ENCODE measurements at places on chromosomes 2 and 18.

DNA sequence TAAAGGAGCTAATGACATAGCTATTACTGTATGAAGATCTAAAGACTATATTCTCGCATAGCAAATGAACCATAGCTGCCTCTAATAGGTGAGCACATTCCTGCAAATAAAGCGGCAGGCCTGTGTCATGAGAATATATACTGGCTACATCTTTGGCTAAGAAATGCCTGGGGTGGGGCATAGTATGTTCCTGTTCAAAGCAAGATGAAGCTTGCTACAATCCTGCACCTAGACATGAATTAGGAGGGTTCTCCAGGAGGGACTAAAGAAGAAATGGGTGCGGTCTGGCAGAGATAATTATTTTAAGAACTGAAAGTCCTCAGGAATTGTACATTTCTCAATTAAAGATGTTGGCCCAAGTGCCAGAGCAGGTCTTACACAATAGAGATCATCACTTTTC lies 46.8 kb upstream of the PLA2R1 start:
- DNase-seq: no peak

- DNase-seq: no peak
Measured at GRCh38 chr2:162072976-162073887, 783 bp downstream of the DPP4 start.

- no peak for DNase-seq
Measured at GRCh38 chr2:7795778-7796563, 878.8 kb downstream of the RNF144A start.

DNA sequence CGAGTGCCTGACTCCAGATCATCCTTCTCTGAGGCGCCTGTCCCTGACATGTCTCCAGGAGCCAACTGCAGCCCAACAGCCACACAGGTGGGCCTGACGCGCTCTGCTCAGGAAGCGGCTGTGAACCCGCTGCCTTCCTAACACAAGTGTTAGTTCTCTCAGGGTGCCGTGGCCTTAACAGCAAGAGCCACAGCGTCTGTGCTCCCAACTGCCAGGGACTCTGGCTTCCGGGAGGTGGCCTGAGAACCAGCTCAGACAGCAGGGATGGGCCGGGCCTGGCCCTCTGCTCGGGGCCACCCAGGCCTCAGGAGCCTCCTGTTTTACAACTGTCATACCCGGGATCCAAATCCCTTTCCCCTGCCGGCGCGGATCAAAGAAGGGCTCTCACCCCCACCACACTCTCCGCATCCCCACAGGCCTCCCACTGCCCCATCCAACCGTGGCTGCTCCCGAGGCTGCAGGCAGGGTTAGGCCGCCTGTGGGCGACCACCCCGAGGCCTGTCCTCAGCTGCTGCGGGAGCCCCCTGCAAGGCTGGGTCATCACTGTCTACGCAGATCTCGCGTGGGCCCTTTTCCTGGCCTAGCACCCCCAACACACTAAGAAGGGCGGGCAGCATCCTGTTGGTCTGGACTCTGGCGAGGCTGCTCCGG lies 114.2 kb upstream of the ZNF236 start:
- no peak for DNase-seq

DNA sequence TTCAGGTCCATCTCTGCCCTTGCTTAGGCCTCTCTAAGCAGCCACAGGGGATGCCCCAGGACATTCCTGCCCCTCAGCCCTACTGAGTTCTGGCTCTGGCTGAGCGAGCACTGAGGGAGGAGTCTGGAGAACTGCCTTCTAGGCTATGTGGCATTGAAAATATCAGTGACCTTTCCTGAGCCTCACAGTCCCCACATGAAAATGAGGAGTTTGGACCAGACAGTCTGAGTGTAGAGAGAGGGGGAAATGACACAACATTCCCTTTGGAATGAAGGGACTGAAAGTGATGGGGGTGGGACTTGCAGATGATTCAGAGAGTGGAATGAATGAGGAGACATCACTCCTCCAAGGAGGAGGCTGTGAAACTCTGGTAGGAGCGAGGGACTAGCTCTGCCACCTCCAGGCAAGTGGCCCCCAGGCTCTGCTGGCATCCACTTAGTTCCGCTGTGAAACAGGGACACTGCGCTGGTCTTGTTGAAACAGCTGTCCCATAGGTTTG lies 8.0 kb downstream of the TNS1 start:
- DNase-seq: peak; percentile 55

DNA sequence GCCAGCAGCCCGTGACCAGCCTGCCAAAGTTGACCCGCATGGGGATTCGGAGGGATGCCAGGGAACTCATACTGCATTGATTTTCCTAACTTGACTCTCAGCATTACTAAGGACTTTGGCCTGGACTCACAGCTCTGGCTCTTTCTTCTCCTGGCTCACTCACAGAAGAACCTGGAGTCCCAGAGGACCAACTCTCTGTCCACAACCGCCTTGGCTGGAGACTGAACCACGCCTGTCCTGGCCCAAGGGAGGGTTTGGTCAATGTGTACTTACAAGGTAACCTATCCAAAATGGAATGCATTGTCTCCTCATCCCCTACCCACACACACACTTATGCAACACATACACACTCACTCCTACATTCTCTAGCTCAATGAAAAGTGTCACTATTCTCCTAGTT lies 135.6 kb upstream of the KLHL29 start:
- DNase-seq: no peak

DNA sequence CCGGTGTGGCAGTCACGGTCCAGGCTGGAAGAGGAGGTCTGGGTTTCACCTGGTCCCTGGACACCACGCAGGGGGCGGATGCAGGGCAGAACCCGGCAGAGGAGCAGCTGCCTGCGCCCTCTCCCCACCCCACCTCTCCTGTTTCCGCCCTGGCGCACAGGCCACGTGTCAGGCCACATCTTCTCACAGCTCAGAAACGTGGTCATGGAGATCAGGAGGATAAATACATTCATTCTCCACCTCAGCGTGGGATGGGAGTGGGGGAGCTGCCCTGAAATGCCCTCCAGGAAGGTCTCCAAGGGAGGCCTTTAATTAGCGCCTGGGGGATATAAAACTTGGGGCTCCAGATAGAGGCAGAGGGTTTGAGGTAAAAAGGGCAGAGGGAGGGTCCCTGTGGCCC lies 142.0 kb downstream of the KCTD1 start:
- no peak for DNase-seq

DNA sequence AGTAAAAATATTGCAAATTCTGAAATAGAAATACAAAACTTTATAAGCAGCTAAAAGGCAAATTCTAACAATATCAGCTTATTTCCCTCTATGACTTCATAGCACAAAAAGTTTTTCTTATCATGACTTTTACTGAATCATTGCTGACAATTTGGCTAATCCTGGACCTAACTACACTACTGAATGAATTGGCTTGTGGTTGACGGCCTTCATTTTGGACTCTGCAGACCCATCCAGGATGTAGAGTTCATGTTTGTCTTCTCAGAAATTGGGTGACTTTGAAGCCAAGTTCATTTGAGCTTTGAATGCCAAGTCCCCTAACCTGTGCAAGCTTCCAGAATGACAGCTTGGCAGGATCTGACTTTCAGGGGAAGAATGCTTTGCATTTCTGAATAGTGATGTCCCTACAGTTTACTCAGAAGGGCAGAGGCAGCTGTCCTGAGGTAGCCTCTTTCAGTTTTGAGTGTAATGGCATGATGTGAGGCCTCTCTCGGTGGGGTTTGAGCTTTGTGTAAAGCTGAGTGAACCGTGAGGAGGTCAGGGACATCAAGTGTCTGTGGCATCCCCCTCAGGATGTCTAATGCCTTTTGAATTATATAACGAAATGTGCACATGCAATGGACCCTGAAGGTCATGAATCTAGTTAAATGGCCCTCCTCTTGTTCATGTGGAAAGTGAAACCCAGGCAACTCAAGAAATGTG lies 48.0 kb downstream of the EFEMP1 start:
- no peak for DNase-seq

- DNase-seq: no peak
Measured at GRCh38 chr2:44136252-44136651, 32.4 kb upstream of the PPM1B start.
